ENCODE measurements at places on chromosomes 16 and 17.

DNA sequence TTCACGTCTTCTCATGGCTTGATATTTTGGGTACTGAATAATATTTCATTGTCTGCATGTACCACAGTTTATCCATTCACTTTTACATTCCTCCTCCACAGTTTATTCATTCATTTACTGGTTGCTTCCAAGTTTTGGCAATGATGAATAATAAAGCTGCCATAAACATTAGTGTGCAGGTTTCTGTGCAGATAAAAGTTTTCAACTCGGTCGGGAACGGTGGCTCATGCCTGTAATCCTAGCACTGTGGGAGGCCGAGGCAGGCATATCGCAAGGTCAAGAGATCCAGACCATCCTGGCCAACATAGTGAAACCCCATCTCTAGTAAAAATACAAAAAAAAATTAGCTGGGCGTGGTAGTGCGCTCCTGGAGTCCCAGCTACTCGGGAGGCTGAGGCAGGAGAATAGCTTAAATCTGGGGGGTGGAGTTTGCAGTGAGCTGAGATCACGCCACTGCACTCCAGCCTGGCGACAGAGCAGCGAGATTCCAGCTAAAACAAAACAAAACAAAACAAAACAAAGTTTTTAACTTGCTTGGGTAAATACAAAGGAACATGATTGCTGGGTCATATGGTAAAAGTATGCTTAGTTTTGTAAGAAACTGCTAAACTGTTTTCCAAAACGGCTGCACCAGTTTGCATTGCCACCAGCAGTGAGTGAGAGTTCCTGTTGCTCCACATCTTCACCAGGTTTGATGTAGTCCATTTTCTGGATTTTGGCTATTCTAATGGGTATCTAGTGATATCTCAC, 89.5 kb downstream of the WWP2 start:
- DNase-seq = no peak

- no peak for DNase-seq
These were observed 71.6 kb downstream of the PLXDC1 start for GRCh38 chr17:39079836-39080235.

DNA sequence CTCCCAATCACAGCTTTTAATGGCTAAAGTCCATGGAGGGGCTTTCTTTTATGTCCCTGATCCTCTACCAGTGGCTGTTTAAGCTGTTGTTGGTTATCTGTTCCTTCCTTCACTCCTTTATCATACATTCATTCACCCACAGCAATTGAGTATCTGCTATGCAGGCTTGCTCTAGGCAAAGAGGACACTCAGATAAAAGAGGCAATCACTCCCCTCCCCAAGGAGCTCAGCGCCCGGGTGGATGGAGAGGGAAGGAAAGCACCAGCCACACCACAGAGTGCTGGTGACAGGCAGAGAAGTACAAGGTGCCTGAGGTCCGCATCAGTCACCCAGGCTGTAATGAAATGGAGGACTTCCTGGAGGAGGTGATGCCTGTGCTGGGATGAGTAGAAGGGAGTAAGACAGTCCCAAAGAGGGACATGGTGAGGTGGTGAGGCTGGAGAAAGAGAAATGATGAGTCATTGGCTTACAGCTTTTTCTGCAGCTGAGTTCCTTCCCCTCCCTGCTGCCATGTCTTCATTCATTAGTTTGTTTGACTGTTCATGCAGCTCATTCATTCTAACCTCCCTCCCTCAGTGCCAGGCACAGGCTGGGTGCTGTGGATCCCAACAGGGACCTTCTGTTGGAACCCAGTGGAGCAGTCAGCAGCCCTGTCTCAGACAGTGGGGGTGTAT, 12.8 kb upstream of the NGFR start:
- no peak for DNase-seq

- peak; percentile 95 for DNase-seq
These were observed 4.3 kb downstream of the KAT2A start for GRCh38 chr17:42116705-42117396.

- peak; percentile 63 for DNase-seq
These were observed 12.7 kb downstream of the SLC35B1 start for GRCh38 chr17:49694847-49695697.

DNA sequence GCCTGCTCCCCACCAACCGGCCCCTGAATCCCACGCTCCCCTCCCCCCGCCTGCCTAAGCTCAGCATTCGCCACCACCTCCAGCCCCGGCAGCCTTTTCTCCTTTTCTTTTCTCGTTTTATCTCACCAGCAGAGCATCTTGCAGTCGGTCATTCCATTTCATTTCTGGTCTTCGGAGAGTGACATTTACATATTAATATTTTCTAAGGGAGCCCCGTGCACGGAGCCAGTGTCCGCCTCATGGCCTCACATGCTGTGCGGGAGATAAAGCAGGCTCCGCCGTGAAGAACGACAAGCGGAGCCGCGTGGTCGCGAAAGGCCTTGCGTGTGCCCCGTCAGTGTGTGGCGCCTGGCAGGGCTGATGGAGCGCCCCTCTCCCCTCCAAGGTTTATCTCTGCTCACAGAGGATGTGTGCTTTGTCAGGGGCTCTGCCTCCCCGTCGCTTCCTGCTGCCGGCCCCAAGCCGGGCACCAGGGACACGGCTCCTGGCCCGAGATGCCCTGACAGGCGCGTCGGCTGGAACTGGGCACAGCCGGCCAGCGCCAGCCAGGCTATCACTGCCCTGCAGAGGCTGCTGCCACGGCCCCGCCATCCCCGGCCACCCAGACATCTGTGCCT, 95.5 kb upstream of the GSE1 start:
- no peak for DNase-seq

DNA sequence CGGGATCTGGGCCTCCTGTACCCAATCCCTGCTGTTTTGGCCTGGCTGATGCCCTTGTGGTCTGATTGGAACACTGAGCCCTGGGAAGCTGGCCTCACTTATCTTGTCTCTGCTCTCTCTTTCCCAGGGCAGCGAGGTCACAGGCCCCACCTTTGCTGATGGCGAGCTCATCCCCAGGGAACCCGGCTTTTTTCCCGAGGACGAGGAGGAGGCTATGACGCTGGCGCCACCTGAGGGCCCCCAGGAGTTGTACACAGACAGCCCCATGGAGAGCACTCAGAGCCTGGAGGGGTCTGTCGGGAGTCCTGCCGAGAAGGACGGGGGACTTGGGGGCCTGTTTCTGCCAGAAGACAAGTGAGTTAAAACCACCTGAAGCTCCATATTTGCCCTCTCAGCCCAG, 126.0 kb downstream of the RAB11FIP4 start:
- peak; percentile 87 for DNase-seq

DNA sequence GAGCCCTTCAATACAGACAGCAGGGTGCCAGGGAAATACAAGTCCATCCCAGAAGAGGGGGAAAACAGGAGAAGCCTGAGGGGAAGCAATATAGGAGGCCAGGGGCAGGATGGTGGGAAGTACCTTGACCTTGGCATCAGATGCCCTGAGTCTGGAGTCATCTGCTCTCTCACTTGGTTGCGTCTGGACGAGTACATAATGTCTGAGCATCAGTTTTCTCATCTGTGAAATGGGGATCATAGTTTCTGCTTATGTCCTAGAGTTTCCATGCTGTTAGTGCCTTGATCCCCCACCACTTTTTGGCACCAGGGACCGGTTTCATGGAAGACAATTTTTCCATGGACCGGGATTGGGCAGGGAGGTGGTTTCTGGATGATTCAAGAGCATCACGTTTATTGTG, 2.3 kb downstream of the STAT5A start:
- peak; percentile 31 for DNase-seq

DNA sequence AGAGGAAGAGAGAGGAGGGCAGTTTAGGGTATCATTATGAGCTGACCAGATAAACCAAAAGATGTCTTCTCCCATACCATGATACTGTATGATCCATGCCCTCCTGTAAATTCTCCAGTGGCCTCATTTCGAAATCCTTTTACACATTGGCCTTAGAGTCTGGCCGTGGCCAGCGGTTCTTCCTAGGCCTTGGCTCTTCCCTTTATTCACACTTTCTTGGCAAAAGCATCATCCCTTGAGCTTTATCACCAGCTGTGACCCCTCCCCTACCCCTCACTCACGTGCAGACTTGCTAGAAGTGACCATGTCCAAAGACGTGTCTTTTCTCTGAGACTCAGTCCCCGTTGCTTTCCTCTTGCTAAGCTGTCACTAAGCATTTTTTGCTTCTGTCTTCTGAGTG, 22.8 kb downstream of the KATNIP start:
- no peak for DNase-seq

DNA sequence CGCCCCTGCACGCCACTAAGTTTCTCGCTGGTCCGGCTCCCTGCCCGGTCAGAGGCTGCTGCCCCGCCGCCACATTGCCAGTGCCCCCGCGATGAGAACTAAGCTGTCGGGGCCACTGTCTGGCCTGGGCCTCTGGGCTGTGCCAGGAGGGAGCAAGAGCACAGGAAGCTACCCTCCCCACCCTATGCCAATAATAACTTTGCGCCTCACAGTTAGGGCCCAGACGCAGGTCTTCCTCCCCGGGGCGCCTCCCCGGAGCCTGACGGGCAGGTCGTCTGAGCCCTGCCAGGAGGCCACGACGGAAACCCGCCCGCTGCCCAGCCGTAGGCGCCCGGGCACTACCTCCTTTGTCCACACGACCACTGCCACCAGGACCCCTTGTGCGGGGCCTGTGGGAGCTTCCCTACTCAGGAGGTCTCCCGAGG, 1.5 kb downstream of the ZFPM1 start:
- DNase-seq = no peak

DNA sequence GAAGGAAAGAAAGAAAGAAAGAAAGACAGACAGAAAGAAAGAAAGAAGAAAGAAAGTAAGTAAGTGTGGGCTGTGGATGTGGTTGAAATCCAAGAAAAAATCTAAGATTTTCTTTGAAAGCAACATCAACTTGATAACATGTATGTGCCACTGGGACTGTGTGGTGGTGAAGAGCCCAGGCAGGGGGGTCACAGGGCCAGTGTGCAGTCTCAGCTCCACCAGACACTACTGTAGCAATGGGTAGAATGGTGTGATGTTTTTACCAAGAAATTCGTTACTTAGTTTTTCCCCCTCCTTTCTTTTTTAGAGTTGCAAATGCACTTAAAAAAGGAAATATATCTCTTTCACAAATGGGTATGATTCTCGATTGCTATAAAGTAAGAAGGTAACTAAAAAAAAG, 71.9 kb upstream of the CNEP1R1 start:
- DNase-seq = no peak

- DNase-seq = no peak
These were observed 235.8 kb downstream of the MAP2K4 start for GRCh38 chr17:12256380-12256995.

DNA sequence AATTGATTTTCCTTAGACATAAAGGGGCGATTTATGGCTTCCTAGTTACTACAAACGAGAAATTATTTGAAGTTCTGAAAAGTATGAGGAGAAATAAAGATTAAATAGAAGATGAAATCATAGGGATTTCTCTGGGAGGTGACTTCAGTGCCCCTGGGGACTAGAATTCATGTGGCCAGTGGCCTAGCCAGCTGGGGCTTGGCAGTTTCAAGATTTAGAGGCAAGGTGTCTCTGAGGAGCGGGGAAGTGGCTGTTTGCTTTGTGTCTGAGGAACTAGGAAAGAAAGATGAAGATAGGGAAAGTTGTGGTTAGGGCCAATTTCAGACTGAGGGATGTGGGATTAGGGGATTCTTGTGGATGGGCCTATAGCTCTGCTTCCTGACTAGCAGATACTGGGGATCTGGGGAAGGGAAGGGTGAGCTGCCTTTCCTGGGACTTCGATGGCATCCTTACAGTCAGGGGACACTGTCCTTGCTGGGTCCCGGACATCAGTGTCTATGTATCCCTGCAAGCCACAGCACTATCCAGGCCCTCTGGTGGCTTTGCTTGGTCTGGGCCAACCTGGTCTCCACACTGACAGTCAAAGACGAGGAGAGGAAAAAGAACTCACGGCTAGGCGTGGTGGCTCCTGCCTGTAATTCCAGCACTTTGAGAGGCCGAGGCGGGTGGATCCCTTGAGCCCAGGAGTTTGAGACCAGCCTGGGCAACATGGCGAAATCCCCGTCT, 22.4 kb upstream of the MEOX1 start:
- DNase-seq = no peak

- DNase-seq = no peak
These were observed 26.1 kb upstream of the TOB1 start for GRCh38 chr17:50892101-50892776.

DNA sequence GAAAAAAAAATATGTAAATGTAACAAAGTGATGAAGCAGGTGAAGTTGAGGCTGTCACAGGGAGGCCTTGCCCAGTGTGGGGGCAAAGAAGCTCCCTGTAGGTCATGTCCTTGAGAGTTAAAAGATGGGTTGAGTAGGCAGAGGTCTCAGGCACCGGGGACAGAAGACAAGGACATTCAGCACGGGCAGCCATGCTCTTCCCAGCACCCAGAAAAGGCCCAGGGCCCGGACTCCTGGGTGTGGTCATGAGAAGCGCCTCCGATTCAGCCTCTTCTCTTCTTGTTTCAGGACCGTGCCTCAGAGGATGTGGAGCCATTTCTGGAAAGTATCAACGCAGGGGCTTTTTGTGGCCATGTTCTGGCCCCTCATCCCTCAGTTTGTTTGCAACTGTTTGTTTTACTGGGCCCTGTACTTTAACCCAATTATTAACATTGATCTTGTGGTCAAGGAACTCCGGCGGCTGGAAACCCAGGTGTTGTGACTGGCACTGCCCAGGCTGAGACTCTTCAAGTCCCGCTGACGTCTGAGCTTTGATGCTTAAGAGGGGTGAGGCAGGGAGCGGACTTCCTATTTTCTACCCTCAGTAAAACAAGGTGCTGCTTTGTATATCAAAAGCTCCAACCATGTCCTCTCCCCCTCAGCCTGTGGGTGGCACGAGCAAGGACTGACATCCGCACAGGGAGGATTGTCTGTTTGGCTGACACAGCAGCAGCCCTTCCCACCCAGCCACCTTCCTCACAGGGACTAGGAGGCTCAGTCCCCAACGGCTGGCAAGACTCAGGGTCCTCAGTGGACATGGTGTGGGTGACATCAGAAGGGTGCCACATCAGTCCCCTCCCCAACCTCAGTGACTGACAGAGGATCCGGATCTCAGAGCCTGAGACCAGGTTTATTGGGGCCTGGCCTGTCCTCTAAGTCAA, 26.5 kb downstream of the PLA2G10 start:
- no peak for DNase-seq

- DNase-seq = no peak
These were observed 16.9 kb downstream of the STXBP4 start for GRCh38 chr17:54985476-54985875.

All from islet precursor cell (in vitro differentiated cells).